ENCODE measurements at places on chromosomes 5 and 9.

DNA sequence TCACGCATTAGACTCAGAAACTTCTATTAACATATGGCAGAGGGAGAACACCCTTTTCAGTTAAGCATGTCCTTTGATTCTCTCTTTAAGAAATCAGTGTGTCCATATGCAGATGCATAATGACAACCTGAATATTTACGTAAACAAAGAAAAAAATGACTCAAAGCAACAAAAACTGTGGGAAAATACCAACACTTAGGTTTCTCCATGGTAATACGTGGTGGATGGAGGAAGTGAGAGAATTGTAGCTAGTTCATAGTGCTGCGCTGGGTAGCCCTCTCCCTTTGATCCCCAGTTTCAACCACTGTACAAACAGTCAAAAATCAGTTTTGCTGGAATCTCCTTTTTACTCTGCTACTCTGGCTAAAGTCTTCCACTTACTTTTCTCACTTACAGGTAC, 2.0 kb upstream of the MAP3K1 start:
- no peak for DNase-seq

DNA sequence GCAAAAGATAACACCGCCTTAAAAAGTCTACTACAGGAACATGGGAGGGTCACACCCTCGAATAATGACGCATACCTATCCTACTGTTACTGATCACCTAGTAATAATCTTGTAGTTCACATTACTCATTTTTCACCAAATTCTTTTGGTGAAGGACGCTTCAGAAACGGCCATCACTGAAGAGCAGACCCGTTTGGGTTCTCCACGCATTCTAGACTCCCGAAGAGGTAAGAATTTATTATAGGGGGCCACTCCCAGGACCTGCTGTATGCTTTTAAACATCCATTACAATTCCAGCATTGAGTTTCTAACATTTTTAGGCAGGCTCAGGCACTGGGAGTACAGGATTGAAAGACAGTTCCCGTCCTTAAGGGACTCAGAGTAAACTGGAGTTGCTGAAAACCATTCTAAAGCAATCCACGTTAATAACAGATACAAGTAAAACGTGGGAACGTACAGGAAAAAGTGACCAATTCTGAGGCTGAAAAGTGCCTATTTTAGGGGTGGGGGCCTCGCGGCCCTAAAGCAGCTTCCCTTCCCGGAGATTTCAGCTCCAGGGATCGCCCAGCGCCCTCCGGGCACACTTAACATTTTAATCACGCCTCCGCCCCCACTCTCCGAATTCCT, at the start of gene FER:
TSS of gene FER (plus strand) at position 124 of the 627 bp plus-strand sequence. CDS start 50,286 bp downstream, outside the sequence.
- peak; percentile 15 for DNase-seq

GRCh38 chr5:150694612-150695011, 6.2 kb downstream of the RBM22 start:
- no peak for DNase-seq

GRCh38 chr9:129137292-129138143, 26.3 kb downstream of the PTPA start:
- DNase-seq = no peak

- DNase-seq = no peak
Measured at GRCh38 chr5:58503390-58504046, 12.3 kb downstream of the GAPT start.

GRCh38 chr5:31733371-31733770, 94.4 kb downstream of the PDZD2 start:
- DNase-seq = no peak

DNA sequence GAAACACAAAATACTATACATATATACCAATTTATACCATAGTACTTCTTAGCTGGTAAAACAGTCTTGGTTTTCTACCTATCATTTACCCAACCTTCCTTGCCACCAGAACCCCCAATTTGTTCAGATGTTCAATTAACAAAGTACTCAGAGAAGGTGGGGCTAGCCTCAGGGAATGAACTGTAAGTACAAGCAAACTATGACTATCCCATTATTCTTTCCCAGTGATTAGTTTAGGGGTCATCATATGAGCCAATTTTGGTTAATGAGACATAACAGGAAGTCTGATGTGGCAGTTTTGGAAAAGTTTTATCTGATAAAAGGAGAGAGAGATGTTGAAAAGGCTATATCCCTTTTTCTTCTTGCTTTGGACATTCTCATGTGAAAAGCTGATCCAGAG, 125.8 kb downstream of the DTWD2 start:
- DNase-seq = no peak

DNA sequence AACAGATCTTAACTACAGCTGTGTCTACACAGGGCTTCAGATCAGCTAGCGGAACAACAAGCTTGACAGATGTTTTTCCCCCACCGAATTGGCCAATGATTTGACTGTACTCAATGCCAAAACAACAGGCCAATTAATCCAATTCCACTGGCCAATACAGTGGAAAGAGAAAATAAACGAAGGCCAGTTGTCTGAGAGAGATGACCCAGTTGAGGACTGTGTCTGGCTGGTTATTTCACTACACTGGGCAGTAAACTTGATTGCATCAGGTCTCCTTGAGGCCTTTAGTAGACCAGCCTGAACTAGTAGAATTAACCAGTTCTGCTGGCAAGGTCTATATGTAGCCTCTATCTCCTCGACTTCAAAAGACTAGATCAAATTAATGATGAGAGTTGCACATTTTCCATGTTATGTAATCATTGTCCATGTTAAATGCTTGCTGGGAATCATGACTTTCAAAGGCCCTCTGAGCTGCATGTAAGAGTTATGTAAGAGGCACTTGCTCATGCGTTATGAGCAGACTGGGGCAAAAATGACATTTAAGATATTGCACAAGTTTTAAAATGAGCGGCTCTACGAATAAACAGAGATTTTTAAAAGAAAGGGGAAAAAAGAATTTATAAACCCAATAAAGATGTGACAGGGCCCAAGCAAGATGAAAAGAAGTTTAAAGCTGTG, 28.3 kb downstream of the SMIM23 start:
- DNase-seq = no peak

DNA sequence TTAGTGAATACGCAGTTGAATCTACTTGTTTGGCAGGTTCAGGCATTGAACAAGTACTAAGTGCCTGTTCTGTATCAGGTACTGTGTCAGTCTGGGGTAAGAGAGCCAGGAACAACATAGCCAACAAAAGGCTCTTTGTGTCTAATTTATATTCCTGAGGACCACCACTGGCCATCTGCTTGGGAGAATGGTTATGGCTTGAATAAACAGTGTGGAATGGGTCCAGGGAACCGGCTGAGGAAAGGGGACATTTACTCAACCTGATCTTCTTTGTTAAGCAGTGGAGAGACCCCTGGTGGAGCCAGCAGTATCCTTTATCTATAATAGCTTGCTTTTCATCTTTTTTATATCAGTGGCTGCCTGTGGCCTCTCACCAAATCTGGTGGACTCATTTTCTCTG, 38.6 kb downstream of the EXOSC2 start:
- DNase-seq = no peak

DNA sequence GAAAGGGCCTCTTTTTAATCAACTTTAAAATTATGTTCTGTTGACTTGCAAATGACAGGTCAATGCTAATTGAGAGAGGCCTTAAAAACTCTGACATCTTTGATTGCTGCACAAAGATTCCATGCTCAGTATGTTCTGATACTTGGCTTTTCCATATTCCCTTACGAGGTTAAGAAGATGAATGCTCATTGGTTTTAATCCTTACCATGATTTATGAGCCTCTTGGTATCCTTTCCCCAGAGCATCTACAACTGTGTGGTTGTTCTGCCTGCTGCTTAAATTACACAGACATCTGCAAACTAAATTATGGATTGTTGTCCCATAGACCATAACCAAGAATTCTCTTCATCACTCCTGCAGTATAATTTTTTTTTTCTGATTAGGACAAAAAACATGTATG, 352.6 kb downstream of the CDH12 start:
- no peak for DNase-seq

- no peak for DNase-seq
Measured at GRCh38 chr9:91001146-91001611, 199.6 kb downstream of the SYK start.

DNA sequence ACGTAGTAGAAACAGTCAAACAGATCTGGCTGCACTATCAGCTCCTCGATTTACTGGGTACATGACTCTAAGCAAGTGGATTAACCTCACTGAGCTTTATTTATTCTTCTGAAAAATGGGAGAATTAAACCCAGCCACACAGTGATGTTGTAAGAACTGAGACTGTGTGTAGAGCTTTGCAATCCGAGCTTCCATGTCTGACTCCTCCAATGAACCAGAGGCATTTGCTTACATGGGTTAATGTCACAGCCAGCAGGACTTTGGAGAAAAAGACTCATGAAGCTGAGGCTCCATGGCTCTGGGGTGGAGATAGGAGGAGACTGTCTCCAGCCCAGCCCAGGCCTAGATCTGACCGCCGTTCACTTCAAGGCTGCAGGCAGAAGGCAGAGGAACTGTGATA, 201.3 kb downstream of the CDK5RAP2 start:
- DNase-seq = no peak

DNA sequence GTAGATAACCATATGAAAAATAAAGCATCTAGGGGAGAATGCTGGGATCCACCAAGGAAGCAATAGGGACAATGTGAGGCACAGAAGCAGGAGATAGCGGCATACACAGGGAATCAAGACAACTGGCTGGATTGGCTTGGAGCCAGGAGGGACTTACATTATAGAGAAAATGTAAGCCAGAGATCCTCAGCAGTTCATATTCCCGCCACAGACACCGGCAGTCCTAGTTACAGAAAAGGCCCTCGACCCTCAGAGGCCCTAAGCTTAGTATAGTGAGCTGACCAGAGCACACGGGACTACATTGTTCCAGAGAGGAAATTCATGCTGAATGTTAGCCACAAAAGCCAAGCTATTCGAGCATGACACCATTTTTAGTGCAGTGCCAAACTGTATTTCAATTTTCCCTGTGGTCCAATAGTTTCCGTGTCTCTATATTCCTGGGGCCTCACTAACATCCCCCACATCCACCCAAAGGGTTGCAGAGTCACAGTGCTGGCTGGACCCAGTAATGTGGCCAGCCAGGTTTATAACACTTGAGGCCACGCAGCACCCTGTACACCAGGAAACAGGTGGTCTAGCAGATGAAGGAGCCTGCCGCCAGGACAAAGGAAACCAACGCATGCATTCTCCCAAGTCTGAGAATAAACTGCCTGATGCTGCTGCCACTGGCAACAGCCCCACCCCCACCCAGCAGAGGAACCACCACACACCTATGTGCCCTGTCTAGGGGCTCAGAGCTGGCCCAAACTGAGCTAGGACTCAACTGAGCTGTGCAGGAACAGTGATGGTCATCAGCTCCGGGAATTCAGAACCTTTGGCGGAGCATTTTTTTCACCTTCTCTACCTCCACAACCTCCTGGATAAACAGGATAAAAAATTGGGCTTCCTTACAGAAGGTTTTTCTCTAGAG, 693.2 kb upstream of the CHD1 start:
- DNase-seq = no peak

DNA sequence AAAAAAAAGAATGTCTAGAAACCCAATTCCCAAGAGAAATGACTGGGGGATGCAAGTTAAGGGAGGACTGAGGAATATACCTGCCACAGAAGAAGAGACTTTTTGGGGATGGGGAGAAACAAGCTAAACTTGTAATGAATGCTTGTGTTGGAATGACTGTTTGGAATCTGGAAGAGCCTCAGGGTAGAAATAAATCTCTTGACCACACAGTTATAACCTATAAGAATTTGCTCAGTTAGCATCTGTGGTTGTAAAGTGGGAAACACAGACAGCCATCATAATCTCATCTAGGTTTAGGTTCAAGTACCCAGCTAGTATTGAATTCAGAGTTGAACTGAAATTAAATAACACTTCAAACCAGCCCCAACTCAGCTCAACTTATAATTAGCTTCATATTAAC, 678.3 kb upstream of the CHD1 start:
- DNase-seq = no peak

- no peak for DNase-seq
Measured at GRCh38 chr9:131650254-131650653, 89.6 kb downstream of the RAPGEF1 start.

GRCh38 chr5:142784401-142784955, 14.3 kb downstream of the ARHGAP26 start:
- DNase-seq = no peak

DNA sequence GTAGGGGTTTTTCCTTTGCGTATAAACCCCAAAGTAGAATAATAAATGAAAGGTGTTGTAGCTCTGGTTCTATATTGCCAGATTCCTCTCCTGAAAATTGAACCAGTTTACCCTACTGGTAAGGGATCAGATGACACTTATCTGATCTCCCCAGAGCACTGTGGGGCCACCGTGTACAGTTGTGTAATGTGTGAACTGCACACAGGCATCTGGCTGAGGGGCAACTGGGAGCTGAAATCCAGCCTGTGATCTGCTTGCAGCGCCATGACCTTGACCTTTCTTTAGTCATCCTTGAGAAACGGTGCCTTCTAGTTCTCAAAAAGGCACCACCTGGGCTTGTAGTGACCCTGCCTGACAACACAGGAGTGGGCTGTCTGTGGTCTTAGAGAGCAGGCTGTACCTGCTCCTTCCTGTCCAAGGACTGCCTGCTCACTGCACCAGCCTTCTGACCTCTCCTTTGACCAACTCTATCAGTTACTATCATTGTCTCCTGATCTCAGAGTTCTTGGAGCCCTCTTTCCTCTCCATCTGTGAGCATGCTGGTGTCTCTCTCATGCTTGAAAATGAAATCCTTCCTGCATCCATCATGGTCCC, 40.2 kb downstream of the PDE6A start:
- DNase-seq = no peak

DNA sequence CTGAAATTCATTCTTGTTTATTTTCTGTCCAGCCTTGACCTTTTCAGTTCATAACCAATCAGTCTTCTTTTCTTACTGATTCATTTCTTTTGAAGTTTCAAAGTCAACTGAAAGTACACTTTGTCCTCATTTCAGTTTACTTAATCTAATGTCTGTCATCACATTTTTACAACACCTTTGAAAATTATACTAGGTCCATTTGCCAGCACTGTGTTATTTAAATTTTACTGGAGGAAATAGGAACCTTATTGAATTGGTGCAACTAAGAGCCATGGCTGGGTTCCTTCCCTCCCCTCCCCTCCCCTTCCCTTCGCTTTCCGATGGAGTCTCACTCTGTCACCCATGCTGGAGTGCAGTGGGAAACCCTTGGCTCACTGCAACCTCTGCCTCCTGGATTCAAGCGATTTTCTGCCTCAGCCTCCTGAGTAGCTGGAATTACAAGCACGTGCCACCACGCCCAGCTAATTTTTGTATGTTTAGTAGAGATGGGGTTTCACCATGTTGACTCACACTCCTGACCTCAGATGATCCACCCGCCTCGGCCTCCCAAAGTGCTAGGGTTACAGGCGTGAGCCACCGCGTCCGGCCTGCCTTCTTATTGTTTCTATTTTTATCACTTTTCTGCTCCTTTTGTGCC, 6.3 kb downstream of the RMI1 start:
- DNase-seq = no peak

GRCh38 chr5:150571836-150572235, 63.9 kb downstream of the NDST1 start:
- DNase-seq = no peak

GRCh38 chr5:60520451-60521227, 179.3 kb downstream of the DEPDC1B start:
- DNase-seq = no peak

DNA sequence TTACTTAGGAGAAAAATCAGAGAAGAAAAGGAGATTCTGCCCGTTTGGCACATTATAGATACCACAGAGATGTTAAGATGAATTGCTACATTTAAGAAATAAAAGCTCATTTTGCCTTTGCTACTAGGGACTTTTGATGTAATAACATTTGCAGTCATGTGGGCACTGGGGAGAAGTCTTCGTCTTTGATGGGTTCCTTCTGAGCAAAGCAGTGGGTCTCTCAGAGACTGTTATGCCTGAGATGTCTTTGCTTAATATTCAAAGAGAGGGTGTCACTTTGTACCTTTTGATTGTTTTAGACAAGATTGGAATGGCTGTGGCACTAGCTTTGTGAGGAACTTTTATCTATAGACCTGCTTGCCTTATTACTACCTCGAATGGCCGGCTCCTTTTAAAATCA, 25.0 kb downstream of the SLC25A25 start:
- no peak for DNase-seq

Data from HFF-Myc (cell line).